ENCODE measurements at places on chromosomes 2 and 18.

- peak; percentile 69 for DNase-seq
Observed at GRCh38 chr2:177753682-177754491, 318.7 kb downstream of the PDE11A start.

GRCh38 chr2:13676269-13676668 lies 956.2 kb upstream of the LRATD1 start:
- peak; percentile 81 for DNase-seq

GRCh38 chr2:197168705-197169104 lies 141.9 kb downstream of the ANKRD44 start:
- no peak for DNase-seq

- no peak for DNase-seq
Observed at GRCh38 chr2:23375448-23375847, 9.5 kb upstream of the KLHL29 start.

DNA sequence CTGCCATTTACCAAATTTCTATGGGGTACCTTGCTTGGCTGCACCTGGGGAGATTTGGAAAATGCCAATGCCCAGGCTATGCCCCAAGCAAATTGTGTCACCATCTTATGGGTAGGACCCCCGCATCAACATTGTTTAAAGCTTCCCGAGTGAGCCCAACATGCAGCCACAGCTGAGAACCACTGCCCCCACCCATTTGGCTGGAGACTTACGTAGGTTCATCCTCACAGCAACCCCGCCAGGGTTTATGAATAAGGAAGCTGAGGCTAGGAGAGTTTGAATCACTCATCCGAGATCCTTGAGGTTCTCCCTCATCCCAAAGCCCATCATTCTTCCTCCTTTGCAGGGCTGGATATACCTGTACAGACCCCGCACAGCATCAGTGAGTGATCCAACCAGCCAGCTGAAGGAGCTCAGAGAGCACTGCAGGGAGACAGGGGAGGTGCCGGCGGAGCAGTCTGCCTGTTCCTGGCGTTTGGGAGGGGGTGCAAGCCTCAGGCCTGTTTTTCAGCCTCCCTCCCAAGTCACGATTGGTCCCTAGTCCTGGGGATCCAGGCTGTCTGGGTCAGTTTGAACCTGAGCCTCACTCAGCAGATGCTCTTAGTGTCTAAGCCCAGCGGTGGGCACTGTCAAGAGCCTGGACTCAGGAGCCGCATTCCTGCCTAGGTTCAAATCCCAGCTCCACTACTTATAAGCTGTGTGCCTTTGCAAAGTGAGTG lies 164.9 kb downstream of the SMAD7 start:
- DNase-seq: no peak
